Hippocampal formation (tissue), 2 donors: ENCODE measurements at places on chromosomes 6 and 20.

DNA sequence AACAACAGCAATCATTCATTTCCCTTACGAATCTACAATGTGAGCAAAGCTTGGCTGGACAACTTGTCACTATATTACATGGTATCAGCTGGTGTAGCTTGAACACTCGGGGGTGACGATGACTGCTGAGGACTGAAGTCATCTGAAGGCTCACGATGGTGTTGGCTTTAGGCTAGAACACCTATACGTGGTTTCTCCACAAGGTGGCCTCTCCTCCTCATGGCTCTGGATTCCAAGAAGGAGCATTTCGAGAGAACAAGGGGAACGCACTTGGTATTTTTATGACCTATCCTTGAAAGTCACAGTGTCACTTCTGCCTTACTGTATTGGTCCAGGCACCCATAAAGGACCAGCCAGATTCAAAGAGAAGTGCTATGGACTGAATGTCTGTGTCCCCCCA, 37.5 kb upstream of the ADGRF1 start:
- DNase-seq = no peak

DNA sequence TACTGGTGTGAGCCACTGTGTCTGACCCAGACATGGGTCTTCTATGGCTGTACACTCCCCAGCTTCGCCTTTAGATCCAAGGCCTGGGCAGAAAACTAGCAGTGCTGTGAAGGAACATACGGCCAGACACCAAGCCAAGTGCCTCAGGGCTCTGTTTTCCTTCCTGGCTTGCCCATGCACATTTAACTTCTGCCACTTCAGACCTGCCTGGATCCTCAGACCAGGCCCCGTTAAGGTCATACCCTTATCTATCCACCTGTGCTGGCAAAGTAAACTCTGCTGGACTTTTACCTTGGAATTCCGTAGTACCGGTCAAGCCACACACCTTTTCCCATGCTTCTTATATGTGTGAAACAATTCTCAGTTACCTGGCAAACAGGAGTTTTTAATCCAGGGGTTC, 644.8 kb downstream of the PTPRT start:
- DNase-seq = no peak

DNA sequence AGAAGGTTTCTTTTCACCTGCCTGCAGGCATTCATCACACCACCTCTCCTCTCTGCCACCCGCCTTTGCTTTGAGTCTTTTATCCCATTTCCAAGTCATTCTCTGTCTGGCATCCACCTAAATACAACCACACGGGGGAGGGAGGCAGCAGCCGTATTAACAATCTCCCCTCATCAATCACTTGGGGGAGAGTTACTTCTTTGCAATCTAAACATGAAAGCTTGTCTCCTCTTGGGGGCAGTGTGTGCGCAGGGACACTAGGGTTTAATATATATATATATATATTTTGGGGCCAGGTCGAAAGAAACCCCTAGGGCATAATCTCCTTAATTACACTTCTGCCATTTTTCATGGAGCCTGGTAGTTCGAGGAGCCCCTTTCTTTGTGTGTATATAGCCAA, 214.5 kb downstream of the TSHZ2 start:
- DNase-seq = no peak

DNA sequence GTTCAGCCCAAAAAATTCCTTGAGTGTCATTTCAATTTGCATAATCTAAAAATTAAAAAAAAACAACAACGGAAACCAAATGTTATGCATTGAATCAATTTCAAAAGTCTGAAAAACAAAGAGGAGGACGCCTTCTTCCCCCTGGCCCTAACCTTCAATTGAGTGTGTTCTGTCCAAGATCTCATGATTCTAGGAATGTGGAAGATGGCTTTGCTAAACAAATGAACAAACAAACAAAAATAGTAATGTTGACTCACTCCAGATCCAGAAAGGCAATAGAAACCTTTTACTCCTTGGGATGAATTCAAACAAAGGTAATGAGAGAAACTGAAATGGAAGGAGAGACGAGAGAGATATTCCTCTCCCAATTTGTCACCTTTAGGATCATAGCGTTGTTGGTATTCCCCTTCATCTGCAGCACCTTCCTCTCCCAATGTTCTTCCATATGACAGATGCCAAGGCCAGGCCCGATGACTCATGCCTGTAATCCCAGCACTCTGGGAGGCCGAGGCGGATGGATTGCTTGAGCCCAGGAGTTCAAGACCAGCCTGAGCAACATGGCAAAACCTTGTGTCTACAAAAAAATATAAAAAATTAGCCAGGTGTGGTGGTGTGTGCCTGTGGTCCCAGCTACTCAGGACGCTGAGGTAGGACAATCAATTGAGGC, 109.2 kb upstream of the ADGRF1 start:
- no peak for DNase-seq

DNA sequence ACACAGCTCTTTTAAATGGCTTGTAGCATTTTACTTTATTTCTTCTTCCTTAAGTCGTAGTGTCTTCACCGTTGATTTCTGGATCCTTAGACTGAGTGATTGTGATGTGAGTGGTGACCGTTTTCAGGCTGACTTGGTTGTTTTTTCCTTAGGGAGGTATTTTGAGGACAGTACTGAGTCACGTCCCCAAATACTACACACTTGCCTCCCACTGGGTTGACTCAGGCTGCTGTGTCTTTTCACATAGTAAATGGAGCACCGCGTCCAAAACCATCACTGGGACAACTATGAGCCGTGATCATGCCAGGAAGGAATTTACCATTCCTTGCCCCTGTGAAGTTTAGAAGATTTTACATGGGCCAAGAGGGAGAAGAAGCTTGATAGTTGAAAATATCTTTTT, 174.1 kb downstream of the FARS2 start:
- no peak for DNase-seq

GRCh38 chr6:138535728-138536455, 36.6 kb upstream of the NHSL1 start:
- no peak for DNase-seq

DNA sequence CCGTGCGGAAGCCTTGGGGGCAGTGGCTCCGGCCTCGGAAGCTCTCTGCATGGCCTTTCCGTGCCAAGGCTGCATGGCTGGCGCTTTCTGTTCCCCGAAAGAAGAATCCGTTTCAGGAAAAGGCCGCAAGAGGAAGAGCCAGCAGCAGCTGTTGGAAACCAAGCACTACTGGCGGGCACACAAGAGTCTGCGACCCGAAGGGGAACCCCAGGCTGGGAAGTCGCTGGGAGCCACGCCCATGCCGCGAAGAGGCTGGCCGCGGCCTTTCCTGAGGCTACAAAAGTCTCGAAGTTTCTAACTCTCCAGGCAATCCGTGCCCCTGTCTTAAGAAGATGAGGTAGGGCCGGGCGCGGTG, at the start of gene CGAS:
CGAS (minus strand) TSS at position 191 of the 355 bp plus-strand sequence; CDS start at position 75, 116 bp downstream.
- DNase-seq = peak; percentile 49

DNA sequence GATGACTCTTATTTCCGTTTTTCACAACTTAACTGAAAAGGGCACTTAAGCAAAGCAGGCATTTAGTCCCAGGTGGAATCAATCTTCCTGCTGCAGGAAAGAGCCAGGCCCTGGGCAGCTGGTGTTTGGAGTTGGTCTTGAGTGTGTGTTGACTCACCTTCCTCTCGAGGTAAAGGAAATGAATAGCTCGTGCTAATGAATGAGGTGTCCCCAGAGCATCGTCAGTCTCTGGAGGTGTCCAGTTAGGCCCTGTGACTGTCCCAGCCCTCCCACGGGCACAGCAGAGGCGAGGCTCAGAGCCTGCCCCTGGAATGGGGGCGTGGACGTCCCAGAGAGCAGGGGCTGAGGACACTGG, 277.7 kb downstream of the NRN1 start:
- DNase-seq = no peak

GRCh38 chr6:41700463-41701347, 34.7 kb downstream of the TFEB start:
- no peak for DNase-seq

DNA sequence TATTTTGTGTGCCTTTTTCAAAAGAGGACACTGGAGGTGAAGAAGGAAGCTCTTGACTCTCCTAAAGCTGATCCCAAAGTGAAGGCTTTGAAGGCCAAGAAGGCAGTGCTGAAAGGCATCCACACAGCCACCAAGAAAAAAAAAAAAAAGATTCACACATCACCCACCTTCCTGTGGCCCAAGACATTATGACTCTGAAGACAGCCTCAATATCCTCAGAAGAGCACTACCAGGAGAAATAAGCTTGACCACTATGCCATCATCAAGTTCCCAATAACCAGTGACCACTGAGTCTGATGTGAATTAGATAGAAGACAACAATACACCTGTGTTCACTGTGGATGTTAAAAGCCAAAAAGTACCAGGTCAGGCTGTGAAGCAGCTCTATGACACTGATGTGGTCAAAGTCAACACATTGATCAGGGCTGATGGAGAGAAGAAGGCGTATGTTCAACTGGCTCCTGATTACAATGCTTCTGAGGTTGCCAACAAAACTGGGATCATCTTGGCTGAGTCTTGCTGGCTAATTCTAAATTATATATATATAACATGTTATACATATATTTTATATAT, 59.4 kb downstream of the PLCG1 start:
- no peak for DNase-seq

DNA sequence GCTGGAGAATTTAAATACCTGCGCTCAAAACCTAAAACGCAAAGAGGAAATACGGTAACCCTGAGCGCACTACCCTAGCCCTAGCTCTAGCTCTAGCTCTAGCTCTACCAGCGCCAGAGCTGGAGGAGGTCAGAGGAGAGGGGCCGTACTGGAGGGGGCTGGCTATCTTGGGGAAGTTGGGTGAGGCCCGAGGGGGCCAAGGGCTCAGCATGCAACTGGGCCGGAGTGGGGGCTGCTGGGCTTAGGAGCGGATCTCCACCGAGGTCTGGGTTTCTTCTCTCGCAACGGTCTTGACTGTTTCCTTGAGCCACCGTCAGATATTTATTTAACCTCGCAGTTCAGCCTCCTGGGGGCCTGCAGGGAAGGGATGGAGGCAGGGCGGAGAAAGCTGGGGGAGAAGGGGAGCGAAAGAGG, 91.0 kb downstream of the NCR2 start:
- DNase-seq = no peak

- DNase-seq = no peak
Observed at GRCh38 chr6:140175486-140175885, 801.0 kb upstream of the CITED2 start.

DNA sequence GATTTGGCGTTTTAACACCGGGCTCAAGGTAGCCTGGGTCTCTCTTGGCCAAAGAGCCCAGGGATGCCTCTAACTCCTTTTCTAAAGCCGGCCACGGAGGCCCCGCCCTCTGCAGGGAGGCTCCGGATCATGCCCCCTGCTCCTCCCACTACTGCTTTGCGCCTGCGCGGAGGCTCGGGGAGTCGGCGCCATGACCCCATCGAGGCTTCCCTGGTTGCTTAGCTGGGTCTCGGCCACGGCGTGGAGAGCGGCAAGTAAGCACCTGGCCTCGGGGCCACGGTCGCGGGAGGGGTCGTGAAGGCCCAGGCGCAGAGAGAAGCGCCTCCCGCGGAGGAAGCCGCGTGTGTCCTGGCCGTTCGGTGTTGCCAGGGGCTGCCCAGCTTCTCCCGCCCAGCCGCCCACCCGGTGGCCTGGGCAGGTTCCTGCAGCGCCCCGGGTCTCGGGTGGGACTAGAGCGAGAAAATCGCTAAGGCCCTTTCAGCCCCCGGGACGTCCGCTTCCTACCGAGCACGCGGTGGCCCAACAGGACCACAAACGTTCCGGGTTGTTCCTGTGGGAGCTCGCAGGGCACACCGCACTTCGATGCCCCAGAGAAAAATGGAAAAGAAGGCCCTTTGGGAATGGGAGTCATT, at the start of gene SDHAF4:
SDHAF4 (plus strand) TSS at position 180 of the 632 bp plus-strand sequence; CDS start at position 191, 11 bp downstream.
- peak; percentile 83 for DNase-seq

DNA sequence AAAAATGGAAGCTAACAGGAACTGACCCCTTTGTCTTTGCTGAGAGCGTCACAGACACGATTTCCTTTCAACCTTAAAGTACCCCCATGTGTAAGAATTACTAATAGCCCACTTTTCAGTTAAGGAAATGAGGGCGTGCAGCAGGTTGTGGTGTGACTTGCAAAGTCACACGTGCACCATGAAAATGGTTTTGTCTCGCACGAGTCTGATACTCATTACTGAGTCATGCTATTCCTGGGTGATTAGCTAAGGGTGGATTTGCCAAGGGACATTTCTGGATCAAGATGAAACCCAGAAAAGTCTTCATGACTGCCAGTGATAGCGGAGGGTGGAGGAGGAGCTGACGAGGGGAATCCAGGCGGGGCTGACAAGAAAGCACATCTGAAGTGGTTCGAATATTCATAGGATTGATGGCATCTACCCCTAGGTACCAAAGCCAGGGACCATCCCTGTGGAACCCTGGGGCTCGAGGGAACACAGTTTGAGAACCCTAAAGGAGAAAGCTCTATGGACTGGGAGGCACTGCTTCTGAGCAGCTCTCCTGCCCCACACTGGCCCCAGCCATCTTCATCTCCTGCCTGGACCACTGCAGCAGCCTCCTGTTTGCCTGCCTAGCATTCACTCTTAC, 12.1 kb upstream of the NFATC2 start:
- no peak for DNase-seq

DNA sequence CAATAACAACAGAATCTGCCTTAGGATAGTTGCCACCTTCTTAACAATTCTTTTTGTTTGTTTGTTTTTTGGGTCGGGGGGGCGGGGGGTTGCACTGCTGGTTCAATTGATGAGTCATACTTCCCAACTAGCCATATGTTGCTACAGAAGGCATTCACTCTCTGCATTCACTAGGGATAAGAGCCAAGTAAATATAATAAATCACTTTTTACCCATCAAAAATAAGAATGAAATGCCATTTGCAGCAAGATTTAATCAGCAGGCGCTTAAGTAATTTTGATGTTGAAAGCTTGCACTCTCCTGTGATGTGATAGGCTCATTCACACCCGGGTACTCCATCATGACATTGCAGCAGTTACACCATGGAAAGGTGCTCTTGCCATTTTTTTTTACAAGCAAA, 209.8 kb downstream of the HIVEP2 start:
- no peak for DNase-seq

GRCh38 chr6:106539936-106540335, 89.4 kb downstream of the RTN4IP1 start:
- DNase-seq = no peak

DNA sequence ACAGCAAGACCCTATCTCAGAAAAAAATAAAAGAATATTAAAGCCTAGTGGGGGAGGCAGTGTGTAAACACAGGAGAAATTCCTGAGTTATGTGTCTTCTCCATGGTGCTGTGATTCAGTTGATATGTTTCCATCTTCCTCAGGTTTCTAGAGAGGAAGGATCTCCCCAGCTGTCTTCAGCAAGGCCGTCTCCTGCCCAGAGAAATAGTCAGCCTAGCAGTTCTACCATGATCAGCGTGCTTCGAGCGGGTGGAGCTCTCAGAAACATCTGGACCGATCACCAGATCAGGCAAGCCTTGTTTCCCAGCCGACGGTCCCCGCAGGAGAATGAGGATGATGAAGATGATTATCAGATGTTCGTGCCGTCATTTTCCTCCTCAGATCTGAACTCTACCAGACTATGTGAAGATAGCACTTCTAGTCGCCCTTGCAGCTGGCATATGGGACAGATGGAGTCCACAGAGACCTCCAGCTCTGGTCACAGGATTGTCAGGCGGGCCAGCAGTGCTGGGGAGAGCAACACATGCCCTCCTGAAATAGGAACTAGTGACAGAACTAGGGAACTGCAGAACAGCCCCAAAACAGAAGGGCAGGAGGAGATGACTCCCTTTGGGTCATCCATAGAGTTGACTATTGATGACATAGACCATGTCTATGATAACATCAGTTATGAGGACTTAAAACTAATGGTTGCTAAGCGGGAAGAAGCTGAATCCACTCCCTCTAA, 34.9 kb upstream of the MTHFD1L start:
- DNase-seq = no peak

- no peak for DNase-seq
Observed at GRCh38 chr6:117191448-117191847, 73.9 kb upstream of the VGLL2 start.

- DNase-seq = no peak
Observed at GRCh38 chr6:150146436-150146835, 3.6 kb downstream of the PPP1R14C start.
